ENCODE measurements at places on chromosomes 7 and 10. TPM values are rescaled to one million over a fixed set of nuclear protein-coding genes. Genes with fewer than 3 reads are reported as not detected.

- no peak for DNase-seq
These were observed 142.1 kb upstream of the WNT16 start for GRCh38 chr7:121186746-121187145.

- DNase-seq = no peak
These were observed 16.8 kb downstream of the ZNF277 start for GRCh38 chr7:112223310-112223709.

- DNase-seq = no peak
These were observed 404.7 kb upstream of the PODXL start for GRCh38 chr7:131961054-131961680.

- DNase-seq = no peak
These were observed 24.2 kb downstream of the GPER1 start for GRCh38 chr7:1112109-1112508.

DNA sequence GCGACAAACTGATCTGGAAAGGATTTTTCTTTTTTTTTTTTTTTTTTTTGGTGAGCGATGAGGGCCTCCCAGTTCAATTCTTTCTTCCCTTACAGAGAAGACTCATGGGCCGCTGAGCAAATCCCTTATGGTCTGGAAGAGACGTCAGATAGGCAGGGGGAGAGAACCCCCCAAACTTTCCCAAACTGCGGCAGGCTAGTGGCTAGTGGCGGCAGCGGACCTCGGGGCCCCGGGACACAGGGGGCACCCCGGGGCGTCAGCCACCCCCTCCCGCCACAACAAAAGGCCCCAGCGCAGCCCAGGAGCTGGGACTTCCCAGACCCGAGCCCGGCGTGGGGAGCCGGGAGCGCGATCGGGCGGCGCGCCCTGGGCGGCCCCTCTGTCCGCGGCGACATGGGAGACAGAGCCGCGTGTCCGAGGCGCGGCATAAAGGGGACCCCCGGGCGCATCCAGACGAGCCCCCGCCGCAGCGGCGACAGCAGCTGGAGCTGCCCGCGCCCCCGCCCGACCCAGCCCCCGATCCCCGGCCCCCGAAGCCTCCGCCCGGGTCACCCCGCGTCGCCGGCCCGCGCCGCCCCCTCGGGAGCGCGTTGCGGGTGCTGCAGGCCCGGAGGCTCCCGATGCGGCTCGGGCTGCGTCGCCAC, 755 bp downstream of the FAM171A1 start:
- DNase-seq = no peak

DNA sequence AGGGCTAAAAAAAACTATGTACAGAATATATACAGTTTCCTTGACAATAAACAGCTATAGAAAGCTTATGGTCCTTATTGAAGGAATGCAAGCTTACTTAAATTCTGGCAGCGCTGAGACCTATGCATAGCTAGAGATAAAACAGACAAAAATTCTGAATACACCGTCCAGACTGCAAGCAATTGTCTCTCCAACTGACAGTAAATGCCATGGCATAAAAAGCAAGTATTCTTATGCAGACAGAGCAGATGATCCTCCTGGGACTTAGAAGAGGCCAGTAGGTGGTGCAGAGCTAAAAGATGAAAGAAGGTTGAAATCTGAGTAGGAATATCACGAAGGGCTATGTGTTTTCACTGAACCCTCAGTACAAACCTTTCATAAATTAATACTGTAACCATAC, 157.0 kb upstream of the CACNA2D1 start:
- DNase-seq = no peak

DNA sequence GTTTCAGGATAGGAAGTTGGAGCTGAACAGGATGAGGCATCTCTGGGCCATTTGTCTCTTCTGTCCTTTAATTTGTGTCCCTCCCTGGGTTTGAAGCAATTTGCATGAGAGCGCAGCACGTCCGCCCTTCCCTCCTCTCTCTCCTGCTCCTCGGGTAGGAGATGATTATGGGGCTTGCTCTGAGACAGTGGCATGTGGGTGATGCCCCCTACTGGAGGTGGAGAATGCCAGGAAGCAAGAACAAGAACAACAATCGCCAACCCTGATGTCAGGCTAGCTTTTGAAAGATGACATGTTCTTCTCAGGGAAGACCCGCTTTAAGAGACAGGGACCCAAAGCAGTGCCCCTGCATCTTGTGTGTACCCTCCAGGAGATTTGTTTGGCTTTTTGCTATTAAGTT, 63.9 kb upstream of the LOXL4 start:
- DNase-seq = no peak

DNA sequence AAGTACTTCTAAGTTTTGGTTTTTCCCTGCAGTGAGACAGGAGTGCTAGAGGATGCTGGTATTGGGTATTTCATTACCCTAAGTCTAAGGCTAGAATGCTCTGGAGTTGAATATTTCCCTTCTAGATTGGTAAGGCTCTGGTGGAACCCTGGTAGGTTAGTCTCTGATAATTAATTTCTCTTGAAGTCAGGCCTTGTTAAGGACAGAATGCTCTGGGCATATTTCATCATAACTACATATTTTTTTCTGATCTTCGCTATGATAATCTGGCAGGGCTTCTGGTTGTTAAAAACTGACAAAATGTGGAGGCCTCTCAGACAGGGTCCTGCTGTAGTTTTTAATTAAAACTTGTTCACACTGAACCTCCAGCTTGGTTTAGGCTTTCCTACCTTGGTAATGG, 83.8 kb downstream of the CDK13 start:
- no peak for DNase-seq

DNA sequence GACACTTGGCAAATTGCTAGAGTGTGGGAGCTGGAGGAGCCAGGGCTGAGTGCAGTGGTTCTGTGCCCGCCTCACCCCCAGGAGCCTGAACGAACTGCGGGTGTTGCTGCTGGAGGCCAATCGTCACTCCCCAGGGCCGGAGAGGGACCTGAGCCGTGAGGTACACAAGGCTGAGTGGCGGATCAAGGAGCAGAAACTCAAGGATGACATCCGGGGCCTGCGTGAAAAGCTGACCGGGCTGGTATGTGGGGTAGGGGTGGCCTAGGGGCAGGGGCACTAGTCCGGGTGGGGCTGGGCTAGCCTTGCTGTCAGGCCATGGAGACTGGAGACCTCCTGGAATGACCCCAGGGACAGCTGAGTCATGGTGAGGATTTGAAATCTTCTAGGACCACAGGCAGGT, 56.7 kb upstream of the GTF2IRD1 start:
- no peak for DNase-seq

DNA sequence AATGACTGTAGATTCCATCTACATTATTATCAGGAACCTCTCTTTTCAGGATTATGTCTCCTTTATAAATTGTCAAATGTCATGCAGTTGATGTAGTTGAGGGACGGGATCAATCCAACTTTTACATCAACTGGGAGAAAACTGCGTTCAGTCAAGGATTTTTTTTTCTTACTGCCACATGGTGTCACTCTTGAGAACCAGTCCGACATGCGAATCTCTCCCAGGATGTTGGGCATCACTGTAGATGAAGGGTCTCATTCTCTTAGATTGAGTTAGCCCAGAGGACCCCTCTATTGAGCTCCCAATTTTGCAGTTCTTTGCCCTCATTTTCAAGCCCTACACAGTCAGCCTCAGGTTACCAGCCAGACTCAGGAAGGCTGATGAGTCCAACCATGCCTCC, 120.3 kb upstream of the PTPRZ1 start:
- DNase-seq = no peak

- DNase-seq = no peak
These were observed 76.1 kb downstream of the BICC1 start for GRCh38 chr10:58588673-58589265.

DNA sequence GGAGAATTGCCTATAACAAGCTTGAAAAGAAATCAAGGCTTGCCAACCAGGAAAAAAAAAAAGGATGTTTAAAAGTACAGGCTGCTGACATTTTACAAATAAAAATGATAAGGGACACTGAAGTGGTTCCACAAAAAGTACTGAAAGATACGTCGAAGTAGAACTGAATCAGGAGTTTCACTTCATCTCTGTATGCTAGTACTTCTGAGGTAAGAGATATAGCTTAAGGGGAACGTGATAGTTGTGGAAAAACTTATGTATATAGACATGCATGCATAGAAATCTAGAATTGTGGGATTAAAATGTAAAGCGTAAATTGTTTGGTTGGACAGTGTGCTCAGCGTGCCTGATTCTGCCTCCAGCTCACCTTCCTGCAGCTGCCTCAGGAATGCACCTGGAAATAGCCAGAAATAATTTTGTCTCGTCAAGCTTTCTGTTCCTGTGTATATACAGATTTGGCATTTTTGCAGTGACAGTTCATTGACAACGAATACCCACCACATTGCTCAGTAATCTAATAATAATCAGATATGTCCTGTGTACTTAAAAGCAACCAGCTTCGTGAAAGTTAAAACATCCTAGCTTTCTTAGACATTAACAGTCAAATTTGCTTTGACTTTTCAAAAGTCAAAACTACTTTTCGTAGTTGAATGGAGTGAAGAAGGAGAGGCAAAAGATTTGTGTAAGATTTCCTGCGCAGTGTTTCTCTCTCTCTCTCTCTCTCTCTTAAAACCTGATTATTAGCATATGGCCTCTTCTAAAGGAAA, 1.4 kb downstream of the SOSTDC1 start:
- DNase-seq = no peak

DNA sequence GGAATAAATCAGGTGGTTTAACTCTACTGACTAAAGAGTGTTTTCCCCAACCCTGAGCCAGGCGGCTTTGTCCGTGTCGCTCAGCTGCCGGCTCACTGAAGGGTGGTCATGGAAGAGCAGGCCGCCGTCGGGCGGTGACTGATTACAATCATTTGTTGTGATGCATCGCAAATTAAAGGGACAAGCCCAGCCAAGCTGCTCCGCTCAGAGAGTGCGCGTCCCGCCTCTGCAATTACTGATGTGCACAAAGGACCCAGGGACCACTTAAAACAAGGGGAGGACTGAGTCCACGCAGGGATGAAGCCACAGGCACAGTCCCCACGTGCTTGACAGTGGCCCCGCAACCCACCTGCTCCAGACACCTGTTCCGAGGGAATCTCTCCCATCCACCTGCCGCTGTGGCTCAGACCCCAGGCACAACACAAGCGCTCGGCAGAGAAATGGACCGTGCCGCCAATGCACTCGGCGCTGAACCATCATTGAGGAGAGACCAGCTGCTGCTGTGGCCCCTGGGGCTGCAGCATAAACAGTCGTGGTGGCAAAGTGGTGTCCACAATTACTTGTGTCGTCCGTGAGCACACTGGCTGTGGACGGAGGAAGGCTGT, 526.5 kb downstream of the PTPRN2 start:
- DNase-seq = no peak

DNA sequence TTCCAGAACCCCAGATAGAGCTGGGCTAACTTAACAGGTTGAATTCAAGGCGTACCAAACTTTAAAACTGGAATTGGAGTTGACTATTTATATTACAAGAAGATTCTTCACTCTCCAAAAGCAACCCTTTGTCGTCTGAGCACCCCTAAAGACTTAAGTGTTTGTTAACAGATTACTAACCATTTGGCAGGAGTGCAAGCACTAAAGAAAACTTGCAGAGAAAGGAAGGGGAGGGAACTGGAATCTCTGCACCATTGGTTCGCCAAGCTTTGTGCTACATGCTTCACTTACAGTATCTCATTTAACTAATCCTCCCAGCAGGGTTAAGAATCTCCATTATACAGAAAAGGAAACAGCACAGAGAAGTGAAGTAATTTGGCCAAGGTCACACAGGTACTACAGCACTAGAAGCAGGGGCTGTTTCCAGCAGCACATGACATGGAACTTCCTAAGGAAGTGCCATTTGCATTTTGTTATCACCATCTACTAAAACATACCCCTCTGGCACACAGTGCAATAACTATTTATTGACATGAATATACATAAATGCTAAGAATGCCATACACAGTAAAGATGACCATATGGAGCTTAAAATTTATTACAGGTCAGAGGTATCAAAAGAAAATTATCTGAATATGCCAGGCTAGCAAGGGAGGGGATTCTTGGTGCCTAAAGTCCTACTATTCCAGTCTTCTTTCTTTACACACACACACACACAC, 201.2 kb downstream of the KCNMA1 start:
- no peak for DNase-seq

DNA sequence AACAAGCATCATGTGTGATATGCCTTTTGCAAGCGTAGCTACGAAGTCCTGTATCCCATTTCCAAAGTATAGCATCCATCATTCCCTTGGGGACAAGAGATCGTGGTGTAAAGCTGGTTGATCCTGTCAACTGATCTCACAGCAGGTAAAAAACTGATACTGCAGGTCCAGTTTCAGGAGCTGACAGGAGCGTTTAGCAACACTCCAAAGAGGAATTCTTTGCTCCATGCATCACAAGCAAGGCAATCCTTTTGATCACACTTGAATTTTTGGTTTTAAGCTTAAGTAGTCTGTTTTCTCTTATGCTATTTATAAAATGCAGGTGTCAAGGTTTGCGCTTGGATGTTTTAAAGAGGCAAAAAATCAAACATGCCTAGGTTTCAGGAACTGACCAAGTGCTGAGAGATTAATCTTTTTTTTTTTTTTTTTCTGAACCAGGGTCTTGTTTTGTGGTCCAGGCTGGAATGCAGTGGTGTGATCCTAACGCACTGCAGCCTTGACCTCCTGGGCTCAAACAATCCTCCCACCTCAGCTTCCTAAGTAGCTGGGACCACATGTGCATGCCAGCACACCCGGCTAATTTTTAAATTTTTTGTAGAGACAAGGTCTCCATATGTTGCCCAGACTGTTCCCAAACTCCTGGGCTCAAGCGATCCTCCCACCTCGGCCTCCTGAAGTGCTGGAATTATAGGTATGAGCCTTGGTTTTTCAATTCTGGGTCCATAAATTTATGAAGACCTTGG, 1.8 kb upstream of the ZDHHC4 start:
- DNase-seq = no peak

GRCh38 chr7:158676906-158677305, 27.7 kb downstream of the NCAPG2 start:
- DNase-seq = no peak

GRCh38 chr7:85290269-85290668, 103.4 kb upstream of the SEMA3D start:
- DNase-seq = no peak

Gene LIPM
- not detected for polyA plus RNA-seq

Gene CPA2
- not detected for polyA plus RNA-seq

Gene FEZF1
- polyA plus RNA-seq = not detected

Gene SPDYE1
- polyA plus RNA-seq = not detected

Gene GTF2IRD1
- polyA plus RNA-seq = 23.8 TPM

Measured in BJ (cell line).